ENCODE measurements at places on chromosomes 4 and X. TPM values are rescaled to one million over a fixed set of nuclear protein-coding genes. Genes with fewer than 3 reads are reported as not detected.

DNA sequence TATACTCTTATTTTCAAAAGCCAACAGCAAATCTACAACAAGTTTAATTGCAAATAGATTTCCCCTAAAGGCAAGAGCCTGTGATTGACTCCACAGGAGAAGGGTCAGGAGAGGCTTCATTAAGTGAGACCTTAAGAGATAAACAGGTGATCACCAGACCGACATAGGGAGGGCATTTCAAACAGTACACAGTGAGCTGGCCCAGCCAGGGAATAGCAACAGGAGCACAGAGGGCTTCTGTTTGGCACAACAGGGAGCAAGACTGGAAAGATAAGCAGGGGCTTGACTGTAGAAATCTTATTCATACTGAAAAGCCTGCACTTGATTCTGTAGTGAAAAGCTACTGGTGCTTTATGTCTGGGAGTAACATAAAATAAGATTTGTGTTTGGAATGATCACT lies 3.9 kb downstream of the RUFY3 start:
- no peaks in the 10 kb centered on the region for H3K27me3 ChIP-seq
- peak; percentile 52 for DNase-seq
- H3K36me3 ChIP-seq: no peaks in the 10 kb centered on the region
- no peak overlapping the region for H3K27ac ChIP-seq
- no peaks in the 10 kb centered on the region for H3K4me1 ChIP-seq

FAT1 gene
- total RNA-seq: 66.6 TPM

DOK7 gene
- 1.9 TPM for total RNA-seq

XAGE2 gene
- not detected for total RNA-seq
